Glutamatergic neuron (in vitro differentiated cells): ENCODE measurements at places on chromosomes 7 and 10. TPM values are rescaled to one million over a fixed set of nuclear protein-coding genes. Genes with fewer than 3 reads are reported as not detected.

- DNase-seq, result no peak
Observed at GRCh38 chr10:102384606-102385429, 10.7 kb upstream of the NFKB2 start.

Gene LIPJ
- total RNA-seq, result 0.22 TPM

DNA sequence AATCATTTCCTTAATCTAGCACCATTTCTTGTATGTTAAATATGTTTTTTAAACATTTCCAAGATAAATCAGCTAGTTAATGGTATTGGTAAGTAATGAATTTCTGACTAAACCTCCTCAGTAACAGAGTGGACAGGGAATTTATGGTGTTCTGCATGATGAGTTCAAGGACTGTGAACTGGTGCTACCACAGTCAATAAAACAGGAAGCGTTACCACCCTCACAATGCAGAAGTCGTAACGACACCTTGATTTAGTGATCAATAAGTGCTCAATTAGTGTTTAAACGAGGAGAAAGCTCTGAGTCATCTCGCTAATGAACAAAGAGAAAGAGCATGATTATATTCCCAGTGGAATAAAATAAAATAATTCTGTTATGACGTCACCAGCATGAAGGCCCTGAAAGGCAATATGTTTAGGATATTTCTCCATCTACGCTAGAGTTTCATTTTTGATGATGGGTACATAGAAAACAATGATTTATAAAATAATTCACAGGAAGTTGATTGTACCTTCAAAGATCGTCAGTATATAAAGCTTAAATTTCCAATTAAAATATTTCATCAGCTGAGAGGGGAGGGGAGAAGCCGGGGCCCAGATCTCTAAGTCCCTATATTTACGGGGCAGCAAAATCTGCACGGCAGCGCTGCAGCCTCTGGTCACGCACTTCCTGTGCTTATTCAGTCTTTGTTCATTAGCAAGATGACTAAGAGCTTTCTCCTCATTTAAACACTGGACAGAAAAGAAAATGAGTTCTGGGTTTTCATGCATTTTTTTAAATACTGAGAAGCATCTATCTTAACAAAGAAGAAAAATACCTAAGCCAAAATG is 400.5 kb downstream of the PTPRN2 start:
- no peak for DNase-seq

DNA sequence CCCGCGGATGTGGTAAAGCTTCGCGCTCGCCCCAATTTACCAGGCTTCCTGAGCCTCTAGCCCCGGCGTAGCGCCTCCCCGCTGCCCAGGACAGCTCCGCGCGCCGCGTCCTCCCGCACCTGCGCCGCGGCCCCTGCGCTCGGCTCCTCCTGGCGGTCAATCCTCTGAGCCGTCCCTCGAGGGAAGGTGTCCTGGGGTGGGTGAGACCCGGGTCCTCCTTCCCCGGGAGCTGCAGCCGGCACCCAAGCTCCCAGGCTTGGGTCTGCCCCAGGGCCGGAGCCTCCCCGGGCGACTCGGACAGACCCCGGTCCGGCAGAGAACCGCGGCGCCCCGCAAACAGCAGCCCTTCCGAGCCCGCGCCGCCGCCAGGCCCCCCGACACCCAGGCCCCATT is 512 bp downstream of the OSBPL3 start:
- peak; percentile 74 for DNase-seq

Gene NAMPT
- total RNA-seq, result 48.4 TPM

- DNase-seq, result no peak
Observed at GRCh38 chr7:54360075-54360840, 181.9 kb upstream of the VSTM2A start.

DNA sequence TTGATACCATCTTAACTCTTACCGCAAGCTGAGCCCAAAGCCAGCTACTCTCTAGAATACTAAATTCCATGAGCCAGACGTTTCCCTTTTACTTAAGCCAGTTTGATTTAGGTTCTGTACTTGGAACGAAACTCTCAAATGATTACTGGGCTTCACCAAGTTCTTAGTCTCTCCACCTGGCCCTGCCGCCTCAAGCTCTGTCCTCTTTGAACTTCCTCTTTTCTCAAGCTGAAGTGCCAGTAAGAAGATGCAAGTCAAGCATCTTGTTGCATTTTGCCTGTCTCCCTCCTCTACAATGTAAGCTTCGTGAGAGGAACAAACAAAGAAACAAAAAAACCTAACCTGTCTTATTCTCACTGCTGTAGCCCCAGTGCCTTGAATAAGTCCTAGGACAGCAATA is 358.2 kb upstream of the NPVF start:
- DNase-seq, result no peak
